ENCODE measurements at places on chromosomes 13 and 19.

DNA sequence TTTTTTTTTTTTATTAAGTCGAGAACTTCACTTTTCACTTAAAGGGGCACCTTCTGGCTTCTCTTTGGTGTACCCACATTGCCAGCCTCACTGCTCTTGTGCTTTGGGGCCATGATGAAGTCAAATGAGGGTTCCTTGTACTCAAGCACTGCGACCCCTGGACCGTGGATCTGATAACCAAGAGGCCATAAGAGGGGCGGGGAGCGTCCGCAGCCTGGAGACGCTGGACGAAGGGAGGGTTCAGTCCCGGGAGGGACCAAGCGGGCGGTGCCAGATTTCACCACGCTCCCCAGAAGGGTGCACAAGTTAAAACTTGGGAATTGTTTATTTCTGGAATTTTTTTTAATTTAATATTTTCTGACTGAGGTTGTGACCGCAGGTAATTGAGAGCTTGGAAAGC lies 53.3 kb upstream of the SOX1 start:
- no peak for DNase-seq

DNA sequence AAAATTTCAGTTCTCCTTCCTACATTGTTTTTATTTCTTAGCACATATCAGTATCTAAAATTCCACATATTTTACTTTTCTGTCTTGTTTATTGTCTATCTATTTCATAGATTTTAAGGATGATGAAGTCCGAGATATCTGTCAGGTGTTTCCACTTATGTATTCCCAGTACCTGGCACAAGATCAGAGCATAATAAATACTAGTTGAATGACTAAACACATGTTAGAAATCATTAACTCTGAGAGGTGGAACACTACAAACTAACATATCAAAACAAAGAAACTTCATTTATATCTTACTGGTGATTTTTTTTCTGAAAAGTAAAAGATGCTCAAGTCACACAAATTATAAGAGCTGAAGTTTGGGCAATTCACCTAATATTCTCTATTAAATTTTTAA lies 1208.3 kb downstream of the PCDH9 start:
- no peak for DNase-seq

DNA sequence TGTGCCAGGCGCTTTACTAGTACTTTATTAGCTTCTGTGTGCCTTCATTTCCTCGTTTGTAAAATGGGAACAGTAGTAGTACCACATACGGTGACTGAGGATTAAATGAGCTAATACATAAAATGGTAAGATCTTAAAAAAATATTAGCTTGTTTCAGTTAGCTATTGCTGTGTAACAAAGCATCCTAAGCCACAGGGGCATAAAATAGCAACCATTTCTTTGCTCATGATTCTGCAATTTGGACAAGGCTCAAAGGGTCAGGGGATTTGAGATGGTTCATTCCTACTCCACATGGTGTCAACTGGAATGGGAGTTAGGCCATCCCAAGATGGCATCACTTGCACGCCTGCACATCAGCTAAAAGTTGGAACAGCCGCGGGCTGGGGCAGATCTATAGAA lies 13.3 kb downstream of the DYRK1B start:
- no peak for DNase-seq

DNA sequence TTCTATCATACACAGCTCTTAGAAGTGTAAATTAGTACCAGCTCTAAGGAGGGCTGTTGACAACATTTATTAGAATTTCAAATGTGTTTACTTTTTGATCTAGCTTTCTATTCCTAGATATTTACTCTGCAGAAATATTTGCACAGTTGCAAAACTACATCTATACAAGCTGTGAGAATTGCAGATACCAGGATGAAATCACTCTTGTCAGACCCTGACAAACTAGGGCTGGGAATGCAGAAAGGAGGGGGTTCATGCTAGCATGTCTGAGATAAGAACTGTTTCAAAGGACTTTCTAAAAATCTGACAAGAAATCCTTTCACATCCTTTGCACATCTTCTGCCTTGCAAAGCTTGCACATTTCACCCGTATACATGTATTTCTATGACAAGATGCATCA lies 11.8 kb upstream of the PABPC3 start:
- no peak for DNase-seq

DNA sequence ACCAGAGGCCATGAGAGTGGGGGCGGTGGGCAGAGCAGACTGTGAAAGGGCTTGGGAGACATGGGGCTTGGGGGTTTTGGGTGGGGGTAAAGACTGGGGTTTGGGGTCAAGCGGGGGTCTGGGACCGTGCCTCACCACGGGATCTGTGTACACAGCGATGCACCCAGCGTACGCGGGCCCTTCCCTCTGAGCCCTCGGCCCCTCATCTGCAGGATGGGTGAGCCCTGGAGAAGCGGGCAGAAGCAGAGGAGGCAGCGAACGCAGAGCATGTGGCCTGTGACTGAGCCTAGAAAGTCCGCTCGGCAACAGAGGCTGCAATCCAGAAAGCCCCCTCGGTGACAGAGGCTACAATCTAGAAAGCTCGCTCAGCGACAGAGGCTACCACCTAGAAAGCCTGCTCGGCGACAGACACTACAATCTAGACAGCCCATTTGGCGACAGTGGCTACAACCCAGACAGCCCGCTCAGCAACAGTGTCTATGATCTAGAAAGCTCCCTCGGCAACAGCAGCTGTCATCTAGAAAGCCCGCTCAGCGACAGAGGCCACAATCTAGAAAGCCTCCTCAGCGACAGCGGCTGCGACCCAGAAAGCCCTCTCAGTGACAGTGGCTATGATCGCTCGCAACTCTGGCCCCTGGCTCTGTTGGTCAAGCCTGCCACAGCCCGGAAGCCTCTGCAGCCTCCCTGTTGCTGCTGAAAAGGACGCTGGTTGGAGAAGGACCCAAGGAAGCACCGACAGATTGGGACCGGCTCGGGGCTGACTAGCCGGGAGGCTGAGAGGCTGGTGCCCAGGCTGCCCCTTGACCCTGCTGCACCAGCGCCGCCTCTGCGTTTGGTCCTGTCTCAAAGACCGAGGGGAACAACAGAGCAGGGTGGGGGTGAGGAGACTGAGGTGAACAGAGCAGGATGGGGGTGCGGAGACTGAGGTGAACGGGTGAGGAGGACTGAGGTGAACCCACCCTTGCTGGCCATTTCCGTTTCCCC lies 68.6 kb downstream of the SPACA7 start:
- DNase-seq = peak; percentile 11

GRCh38 chr19:6765738-6766356 lies 1.4 kb downstream of the SH2D3A start:
- peak; percentile 53 for DNase-seq

GRCh38 chr13:33107361-33107760 lies 91.1 kb downstream of the KL start:
- DNase-seq = no peak

DNA sequence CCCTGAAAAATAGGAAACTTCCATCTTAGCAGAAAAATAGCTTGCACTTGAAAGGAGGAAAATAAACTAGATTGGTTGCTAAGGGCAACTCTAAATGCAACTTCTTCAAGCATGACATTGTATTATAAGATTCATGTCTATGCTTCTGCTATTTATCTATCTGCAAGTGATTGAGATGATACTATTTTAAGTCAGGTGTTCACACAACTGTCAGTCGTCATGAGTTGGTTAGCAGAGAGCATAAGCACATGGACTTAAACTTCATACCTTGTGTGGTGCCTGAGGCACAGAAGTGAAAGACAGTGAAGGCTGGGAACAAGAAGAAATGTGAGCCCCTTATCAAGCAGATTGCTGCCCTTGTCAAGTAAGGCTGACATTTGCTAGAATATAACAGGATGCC lies 82.9 kb downstream of the SLITRK5 start:
- DNase-seq = no peak

GRCh38 chr19:4297901-4298809 lies 4.0 kb downstream of the TMIGD2 start:
- DNase-seq = no peak

- peak; percentile 34 for DNase-seq
These were observed 427 bp downstream of the ZNF160 start for GRCh38 chr19:53102756-53103233.

DNA sequence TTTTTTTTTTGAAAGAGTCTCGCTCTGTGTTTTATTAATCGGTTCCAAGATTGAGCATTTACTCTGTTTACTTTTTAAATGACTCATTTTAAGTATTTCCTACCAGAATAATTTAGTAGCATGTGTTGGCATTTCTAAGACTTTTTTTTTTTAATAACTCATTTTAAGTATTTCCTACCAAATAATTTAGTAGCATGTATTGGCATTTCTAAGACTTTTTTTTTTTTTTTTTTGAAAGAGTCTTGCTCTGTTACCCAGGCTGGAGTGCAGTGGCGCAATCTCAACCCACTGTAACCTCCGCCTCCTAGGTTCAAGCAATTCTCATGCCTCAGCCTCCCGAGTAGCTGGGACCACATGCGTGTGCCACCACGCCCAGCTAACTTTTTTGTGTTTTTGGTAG lies 13.1 kb downstream of the SETDB2 start:
- no peak for DNase-seq

- no peak for DNase-seq
These were observed 53.1 kb upstream of the CYSLTR2 start for GRCh38 chr13:48600374-48601364.

DNA sequence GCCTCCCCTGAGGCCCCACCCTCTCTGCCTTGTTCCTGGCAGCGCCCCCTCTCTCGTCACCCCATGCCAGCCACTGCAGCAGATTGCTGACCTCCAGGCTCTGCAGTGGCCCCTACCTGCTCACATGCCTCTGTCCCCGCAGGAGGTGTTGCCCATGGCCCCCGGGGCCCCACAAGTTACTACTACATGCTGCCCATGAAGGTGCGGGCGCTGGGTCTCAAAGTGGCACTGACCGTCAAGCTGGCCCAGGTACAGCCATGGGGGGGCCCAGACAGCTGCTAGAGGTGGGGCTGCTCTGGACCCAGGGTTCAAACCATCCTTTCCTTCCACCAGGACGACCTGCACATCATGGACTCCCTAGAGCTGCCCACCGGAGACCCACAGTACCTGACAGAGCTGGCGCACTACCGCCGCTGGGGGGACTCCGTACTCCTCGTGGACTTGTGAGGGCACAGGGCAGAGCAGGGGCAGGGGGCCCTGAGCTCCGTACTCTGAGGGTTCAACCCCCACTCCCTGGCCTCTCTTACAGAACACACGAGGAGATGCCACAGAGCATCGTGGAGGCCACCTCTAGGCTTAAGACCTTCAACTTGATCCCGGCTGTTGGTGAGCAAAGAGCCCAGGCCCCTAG lies 6.2 kb downstream of the MRPL4 start:
- no peak for DNase-seq

GRCh38 chr19:41933693-41934426 lies 5.6 kb upstream of the ERFL start:
- no peak for DNase-seq

DNA sequence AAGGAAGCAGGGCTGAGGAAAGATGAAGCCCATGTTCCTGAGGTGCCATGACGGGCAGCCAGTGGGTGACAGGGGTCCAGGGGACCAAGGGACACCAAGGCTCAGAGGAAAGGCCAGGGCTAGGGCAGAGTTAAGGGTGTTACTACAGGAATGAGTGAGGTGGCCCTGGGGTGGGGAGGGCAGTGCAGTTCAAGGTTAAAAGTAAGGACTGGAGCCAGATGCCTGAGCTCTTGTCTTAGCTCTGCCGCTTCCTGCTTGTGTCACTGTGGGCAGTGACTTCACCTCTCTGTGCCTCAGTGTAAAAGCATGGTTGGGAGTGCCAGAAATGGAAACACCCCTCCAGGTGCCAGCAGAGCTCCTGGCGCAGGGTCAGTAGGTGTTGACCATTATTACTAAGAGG lies 4.9 kb upstream of the ETV2 start:
- DNase-seq = no peak

DNA sequence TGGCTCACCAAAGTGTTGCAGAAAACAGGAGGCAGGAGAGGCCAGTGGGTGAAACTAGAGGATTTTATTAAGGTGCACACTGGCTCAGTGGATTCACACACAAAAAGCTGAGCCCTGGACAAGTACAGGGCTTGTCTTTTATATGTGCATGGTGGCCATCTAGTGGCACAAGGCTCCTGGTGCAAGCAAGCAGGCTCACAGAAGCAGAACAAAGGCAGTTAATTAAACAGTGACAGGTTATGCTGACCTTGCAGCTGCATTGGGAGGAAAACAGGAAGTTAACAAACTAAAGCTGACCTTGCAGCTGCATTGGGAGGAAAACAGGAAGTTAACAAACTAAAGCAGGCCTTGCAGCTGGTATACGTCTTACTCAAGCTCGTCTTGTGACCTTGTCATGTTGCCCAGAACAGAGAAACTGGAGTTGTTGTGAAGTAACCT lies 65.3 kb upstream of the ZNF681 start:
- DNase-seq = peak; percentile 15

DNA sequence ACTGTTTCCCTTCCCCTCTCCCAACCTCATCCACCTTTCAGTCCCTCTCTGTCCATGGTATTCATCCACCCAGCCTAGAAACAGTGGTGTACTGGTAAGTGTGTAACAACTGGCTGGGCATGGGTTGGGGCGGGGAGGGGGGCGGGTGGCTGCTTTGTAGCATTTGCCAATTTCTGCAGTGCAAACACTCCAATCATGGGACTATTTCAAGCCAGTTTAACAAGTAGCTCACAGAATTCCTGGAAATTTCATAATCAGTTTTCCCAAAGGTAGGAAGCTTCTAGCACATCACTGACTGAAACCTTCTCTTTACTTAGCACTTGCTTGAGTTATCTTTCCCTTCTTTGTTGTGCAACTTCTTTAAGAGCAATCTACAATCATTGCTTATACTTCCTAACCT lies 100.8 kb upstream of the WASF3 start:
- no peak for DNase-seq

GRCh38 chr13:80840316-80840976 lies 499.5 kb upstream of the SPRY2 start:
- no peak for DNase-seq

DNA sequence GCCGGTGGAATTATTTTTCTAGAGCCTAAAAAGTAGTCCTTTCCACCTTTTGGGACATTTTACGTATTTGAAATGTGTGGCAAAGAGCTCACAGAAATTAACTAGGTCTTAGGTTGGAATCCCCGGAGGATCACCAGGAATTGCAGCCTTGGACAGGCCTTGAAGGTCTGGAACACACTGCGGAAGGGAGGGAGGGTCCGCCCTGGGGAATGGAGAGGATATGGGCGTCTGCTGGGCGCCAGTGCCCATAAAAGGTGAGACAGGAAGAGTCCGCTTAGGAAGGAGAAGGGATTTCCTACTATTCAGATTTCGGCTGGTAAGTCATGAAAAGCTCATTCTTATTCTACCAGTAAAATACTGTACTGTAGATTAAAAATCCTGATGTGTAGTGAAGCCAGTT lies 111.9 kb downstream of the COL4A2 start:
- DNase-seq = no peak

GRCh38 chr13:92963029-92963428 lies 263.6 kb upstream of the GPC6 start:
- no peak for DNase-seq

DNA sequence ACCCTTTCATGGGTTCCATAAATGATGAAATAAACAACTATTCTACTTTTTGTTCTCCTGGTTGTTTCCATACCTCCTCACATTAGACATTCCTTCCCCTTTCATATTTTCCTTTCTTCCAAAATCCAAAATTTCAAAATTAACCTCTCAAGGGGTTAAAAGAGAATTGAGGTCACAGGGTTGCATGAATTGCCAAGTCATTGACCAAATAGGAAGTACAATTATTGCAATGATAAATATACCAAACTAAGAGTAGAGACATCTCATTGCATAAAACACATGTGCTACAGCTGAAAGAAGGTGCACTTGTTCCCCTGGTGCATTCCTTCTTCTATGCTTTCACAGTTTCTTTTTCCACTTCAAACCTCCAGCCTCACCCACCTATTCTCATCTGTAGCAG lies 136.1 kb downstream of the KCTD12 start:
- no peak for DNase-seq

All from natural killer cell (primary cell).